ENCODE measurements at places on chromosomes 16 and 17.

DNA sequence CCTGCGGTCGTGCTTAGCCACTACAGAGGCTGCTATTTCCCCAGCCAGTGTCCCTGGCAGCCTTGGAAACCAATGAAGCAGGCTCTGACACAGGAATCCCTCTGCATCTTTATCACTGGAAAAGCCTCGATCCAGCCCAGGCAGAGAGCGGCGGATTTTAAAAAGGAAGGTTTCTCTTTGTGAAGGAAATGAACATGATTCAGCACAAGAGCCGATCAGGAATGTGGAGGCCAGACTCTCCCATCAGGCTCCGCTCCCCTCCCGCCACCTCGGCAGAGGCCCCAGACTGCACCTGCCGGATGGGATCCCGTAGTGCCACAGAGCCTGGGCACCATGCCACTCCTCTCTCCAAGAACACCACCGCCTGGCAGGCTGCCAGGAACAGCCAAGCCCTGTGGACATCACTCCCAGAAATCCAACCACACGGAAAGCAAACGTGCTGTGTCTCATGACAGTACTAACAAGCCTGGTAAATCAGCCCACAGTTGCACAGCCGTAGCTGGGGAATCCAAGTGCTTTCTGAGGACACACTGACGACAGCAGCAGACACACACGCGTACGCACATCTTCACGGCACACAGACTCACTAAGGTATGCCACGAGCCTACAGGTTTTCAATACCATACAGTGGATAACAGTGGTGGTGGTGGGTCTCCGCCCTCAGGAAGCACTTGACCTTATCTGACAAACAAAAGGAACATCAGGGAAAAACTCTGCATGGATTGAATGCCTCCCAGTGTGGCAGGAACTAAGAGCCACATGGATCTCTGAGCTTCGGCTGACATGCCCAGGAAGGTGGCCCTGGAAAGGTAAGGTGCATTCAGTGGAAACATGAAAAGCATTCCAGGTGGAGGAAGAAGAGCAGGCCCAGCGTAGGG, 5.4 kb downstream of the LRRC75A start:
- DNase-seq: peak; percentile 73

- peak; percentile 28 for DNase-seq
Measured at GRCh38 chr16:1960665-1961630, 1.6 kb downstream of the NDUFB10 start.

- DNase-seq: peak; percentile 10
Measured at GRCh38 chr17:8598913-8599312, 31.6 kb downstream of the MYH10 start.

DNA sequence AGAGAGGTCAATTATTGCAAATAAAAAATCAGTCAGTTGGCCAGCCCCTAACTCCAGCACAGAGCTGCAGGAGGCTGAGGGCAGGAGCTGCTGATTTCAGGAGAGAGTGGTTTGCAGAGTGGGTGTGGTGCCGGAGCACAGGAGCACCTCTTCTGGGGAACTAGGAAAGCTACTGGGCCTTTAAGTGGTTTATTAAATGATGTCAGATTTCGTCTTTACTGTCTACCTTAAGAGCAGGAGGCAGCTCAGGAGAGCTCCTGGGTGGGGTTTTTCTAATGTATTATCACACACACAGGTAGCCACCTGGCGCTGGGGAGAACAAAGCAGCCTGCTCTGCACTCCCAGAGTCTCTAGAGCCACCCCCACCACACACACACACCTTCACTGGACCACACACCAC, 11.5 kb upstream of the HAS3 start:
- no peak for DNase-seq

DNA sequence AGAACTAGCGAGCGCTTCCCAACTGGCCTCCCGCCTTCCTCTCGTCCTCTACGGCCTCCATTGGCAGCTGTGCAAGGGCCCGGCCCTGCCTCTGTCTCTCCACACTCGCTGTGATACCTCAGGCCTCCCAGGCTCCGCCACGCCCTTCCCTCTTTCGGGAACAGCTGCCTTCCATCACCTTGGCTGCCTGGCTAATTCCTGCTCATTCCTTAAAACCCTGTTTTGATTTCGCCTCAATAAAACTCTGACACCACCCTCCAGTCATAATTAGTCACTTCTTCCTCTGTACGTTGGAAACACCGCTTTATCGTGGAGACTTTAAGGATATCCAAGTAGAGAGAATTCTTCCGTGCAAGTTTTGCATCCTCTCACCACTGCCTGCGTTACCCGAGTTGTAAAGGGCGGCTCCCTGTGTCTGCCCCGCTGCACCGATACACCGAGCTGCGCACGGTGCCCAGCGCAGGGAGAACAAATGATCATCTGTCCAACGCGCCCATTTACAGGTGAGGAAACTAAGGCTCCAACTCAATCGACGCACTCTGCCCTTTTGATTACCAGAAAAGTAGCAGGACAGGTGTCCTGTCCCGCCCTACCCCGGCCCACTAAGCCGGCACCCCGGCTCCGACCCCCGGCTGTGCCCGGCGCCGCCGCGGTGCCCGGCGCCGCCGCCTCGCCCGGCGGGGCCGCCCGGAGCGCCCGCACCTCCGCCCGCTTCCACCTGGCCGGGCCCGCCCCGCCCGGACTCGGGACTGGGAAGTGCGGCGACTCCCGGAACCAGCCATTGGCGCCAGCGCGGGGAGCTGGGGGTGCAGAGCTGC, 139.7 kb downstream of the SEC14L1 start:
- peak; percentile 40 for DNase-seq

DNA sequence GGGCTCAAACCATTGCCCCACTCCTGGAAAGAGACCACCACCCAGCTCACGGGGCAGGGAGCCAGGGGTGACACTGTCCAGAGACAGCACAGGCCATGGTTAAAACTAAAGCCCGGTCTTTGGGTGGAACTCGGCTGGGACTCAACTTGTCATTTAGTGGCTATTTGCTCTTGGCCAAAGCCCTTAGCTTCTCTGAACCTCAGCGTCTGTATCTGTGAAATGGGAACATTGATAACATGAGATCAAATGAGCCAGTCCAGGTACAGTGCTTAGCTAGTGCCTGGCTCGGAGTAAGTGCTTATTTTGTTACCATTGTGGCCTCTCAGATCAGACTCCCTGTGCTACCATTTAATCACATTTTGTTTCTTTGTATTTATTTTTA, 48.5 kb downstream of the RTN4RL1 start:
- DNase-seq: no peak

- DNase-seq: no peak
Measured at GRCh38 chr16:85819771-85820170, 20.3 kb downstream of the COX4I1 start.

DNA sequence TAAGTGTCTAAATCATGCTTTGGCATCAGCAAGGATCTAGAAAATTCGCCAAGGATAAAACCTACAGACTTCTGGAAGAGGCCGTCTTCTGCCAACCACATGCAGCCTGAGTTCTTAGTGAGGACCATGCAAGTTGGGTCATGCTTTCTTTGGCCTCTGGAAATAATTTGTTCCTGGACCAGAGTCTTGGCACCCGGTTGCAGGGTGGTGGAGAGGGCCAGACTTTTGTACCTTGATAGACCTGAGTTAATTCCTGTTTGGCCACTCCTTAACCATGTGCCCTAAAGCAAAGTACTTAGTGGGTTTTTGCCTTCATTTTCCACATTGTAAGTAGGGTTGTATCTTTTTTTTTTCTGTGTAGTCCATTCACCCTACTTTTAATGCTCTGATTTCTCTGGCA, 283.4 kb upstream of the IRX5 start:
- no peak for DNase-seq

- no peak for DNase-seq
Measured at GRCh38 chr17:33895491-33895890, 359.6 kb upstream of the CCL2 start.

DNA sequence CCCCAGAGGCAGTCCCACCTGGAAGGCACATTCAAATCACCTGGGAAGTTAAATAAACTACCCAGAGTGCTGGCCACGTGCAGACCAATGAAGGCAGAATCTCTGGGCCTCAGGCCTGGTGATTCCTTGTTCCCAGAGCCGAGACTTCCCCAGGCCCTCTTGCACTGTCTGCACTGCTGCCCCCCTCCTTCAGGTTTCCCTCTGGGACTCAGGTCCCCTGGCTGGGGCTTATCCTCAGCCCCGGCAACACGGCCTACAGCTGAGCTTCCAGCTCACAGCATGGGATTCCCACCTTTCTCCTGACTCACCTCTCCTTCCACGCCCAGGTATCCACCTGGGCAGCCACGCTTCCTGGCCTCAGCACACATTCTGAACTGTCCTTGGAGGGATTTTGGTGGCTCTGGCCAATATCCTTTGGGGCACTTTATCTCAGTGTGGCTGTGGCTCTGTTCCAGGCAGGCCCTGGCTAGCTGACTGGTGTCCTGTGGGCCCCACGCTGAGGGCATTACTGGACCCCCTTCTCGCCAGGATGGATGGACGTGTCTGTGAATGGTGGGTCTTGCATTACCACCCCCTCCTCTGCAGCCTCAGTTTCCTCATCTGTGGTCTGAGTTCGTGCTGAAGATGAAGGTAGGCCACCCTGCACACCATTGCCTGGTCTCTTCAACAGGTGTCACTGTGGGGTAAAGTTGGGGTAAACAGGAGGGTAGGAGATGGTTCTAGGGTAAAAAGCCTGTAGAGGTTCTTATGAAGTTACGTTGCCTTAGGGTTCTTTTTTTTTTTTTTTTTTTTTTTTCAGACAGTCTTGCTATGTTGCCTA, 165.7 kb downstream of the IRF8 start:
- DNase-seq: no peak

DNA sequence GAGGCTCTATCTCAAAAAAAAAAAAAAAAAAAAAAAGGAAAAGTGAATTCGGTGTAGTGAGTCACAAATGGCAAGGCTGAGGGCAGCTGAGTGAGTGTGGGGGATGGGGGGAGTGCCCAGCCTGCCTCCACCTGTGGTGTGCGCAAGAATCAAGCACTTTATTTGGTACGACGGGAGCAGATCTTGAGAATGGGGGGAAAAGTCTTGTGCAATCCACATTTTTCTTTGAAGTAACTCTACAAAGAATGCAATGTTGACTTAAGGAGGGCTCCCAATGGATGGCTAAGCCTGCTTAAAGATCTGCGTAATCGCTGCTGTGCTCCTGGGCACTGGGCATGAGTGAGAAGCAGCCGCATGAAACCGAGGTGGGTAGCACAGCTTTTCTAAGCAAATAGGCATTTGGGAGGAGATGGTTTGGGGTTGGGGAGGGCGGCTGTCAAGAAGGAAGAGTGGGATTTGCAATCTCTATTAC, 28.2 kb downstream of the ATP2C2 start:
- no peak for DNase-seq

GRCh38 chr17:73548620-73549311, 95.5 kb downstream of the SDK2 start:
- no peak for DNase-seq

DNA sequence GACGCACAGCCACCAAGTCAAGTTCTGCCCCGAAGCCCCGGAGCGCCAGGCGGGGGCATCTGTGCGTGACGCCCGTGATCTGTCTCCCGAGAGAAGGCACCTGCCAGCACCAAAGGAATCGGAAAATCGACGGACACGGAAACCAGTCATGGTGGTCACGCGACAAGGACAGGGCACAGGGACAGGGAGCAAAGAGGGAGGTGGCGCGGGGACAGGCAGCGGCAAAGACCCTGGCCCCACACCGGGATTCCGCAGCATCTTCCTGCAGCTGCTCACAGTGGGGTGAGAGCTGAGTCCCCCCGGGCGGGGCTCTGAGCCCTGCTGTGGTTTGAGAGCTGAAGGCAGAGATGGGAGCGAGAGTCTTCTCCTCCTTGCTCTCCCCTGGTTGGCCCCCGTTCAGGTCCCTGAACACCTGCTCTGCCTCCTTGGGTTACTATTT, 56.4 kb downstream of the ABR start:
- DNase-seq: no peak

GRCh38 chr16:49112754-49113153, 168.9 kb downstream of the CBLN1 start:
- no peak for DNase-seq

DNA sequence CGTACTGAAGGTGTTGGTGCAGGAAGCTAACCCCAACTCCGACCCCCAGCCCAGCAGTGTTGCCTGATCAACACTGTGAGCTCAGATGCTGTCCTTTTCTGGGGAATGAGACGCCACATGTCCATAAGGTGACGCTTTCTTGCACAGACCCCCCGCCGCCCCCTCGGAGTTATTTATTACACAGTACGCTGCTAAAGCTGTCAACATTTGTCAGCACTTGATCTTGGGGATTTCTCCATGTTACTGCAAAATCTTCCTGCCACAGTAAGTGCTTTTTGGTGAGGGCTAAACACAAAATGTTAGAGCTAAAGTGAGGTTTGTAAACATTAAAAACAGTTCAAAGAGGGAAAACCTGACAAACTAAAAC, 15.9 kb downstream of the CMTM3 start:
- DNase-seq: no peak

DNA sequence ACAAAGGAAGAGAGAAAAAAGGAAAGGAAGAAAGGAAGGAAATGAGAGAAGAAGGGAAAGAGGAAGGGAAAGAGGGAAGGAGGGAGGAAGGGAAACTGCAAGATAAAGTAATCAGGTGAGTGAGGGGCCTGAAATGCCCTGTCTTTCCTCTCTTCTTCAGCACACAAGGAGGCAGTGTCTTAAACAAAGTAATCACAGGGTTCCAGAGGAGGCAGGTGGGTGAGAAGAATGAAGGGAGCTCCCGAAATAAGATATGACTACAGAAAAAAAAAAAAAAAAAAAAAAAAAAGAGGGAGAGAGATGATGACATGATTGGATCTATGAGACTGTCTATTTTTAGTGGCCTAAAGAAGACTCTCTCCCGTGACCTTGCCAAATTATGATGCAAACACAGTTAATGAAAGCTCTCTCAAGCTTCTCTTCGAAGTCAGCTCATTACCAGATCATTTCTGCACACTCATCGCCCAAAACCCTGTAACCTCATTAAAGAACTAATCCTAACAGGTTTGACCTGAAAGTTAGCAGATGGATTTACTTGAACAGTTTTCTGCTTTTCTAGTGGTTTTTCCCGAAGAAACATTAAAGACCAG, 53.6 kb downstream of the CDH11 start:
- DNase-seq: peak; percentile 94

DNA sequence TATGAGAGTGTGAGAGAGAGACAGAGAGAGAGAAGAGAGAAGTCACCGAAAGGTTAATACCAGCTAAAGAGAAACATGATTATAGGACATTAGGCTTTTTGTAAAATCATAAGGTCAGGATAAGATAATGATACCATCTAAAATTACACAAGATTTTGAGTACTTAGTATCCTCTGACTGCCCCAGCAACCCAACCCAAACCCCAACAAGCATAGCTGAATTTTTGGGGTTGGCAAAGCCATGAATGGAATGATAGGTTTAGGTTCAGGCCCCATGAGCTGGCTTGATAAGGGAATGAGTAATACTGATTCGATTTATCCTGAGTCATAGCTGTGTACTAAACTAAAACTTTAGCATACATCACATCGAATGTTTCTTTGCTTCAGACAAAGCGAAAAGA, 259.5 kb downstream of the IRX3 start:
- DNase-seq: peak; percentile 70
